NCI-H1417 (cell line): ENCODE measurements at places on chromosomes 1 and 21.

GRCh38 chr1:201149400-201149799 is 4.9 kb downstream of the TMEM9 start:
- no peak for DNase-seq

DNA sequence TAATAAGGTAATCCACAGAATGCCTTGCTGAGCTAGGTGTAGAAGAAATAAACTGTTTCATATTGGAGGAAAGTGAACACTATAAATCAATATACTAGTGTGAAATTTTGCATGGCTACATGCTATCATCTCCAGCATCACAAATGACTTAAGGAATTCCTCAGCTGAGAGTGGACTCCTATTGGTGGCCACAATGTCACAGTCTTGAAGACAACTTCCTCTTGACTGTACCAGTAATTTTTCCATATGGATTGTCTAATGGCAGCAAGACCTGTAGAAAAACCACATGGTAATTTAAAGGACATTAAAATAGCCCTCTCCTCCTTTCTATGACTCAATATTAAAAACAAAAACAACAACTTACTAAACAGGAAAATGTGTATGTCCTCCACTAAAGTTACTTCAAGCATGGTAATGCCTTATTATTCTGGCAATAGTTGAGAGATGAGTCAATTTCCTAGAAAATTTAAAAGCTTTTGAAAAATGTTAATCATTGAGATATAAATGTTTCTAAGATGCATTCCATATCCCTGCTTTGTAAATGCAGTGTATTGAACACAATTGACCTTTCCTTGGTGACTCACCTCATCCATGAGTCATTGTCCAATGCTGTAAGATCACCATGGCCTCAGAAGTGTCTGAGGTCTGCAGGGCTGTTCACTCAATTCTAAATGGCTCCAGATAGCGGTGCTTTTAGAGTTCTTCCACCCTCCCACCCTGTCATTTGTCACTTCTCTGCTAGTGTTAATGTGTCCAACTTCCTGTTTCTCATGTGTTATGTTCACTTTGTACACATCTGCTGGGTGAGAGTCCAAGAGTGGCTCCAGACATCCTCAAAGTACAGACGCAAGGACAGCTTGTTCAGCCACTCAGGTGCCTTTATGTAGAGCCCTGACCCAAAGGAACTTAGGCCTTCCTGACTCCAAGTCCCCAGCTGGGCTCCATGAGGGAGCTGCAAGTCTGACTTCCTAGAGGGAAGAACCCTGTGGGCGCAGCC is 32.8 kb upstream of the DNASE2B start:
- DNase-seq: no peak

DNA sequence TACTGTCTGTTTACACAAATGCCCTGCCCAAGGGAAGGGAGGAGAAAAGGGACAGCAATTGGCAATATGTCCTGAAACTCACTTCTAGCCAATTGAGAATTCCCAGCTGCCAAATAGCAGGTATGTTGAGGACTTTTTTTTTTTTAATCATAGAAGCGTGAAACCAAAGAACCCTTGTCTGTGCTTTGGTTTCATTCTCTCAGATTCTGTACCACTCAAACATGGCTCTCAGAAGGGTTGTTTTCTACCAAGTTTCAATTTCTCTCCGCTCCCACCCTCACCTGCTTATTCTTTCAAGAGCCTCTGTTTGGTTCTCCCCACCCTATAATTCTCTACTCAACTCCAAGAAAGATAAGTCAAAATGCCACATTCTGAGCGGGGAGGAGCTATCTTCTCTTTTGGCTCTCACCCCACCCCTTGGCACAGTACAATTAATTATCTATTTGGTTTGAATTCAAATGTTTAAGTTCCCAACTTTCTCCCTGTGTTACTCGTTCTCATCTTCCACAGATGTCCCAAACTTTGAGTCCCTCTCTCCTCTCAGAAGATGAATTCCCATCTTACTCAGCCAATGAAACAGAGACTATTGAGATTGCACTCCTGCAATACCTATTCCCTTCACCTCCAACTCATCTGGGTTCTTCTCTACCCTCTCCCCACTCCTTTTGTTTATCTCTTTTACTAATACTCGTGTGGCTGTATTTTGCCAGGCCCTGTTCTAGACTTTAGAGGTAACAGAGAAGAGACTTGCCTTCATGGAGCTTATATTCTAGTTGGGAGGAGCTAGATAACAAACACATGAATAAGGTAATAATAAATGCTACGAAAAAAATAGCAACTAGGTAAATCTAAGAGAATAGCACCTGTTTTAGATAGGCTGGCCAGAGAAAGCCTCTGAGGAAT is 3.9 kb upstream of the TP53BP2 start:
- peak; percentile 60 for DNase-seq

DNA sequence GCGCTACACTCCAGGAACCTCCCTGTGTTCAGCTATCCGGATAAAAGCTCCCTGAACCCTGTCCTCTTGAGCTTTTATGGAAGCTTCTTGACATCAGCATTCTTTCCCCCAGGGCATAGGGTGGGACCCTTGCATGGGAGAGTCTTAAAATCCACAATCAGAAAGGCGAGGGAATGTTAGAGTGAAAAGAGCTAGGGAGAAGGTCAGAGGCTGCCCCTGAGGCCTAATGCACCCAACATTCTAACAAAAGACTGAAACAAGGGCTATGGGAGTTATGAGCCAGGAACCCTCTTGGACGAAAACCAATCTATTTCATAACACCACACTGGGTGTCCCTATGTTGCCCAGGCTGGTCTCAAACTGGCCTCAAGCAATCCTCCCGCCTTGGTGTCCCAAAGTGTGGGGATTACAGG is 36.7 kb downstream of the NEK2 start:
- DNase-seq: no peak

GRCh38 chr1:223016381-223016780 is 126.7 kb downstream of the TLR5 start:
- DNase-seq: no peak

DNA sequence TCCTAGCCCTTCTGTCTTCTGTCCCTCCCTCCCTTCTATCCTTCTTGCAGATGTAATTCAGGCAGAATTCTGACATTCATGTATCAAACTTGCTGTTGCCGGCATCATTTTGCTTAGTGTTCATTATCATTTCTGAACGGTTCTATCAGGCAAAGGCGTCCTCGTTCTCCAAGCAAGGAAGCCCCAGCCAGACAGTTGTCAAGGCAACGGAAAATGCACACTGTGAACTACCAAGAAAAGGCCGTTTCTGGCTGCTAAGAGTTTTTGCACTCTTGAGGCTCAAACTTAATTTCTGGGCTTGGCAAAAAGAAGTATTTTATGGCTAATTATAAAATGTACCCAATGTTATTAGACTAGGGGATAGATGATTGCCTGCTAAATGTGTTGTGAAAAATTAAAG is 164.7 kb upstream of the KCNJ15 start:
- DNase-seq: no peak

- DNase-seq: no peak
These were observed 127.9 kb downstream of the CSMD2 start for GRCh38 chr1:34037109-34037508.

DNA sequence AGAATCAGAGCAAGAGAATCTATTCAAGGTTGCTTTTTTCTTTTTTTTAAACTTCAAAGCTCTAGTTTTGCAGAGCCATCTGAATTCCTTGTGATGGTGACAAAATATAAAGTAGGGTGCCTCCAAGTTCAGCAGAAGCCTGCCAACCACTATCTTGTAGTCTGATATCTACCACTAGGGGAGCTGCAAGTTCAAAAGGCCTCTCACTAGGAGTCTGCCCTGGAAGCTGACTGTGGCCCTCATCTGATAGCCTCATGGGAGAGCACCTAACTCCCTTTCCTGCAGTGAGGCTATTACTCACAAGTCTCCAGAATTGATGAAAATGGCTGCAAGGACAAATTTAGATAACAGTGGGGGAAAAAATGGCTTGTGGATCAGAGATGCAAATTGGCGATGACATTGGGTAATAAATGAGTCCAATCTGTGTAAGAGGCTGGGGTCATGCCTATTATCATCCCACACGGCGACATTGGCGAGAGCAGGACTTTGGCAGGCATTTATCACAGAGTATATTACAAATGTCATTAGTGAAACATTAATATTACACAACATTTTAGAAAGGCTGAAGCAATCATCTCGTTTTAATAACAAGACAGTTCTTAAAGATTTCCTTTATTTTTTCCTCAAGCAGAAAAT is 10.7 kb upstream of the ZP4 start:
- DNase-seq: no peak

- no peak for DNase-seq
These were observed 26.1 kb downstream of the CACNA1S start for GRCh38 chr1:201085902-201086735.

DNA sequence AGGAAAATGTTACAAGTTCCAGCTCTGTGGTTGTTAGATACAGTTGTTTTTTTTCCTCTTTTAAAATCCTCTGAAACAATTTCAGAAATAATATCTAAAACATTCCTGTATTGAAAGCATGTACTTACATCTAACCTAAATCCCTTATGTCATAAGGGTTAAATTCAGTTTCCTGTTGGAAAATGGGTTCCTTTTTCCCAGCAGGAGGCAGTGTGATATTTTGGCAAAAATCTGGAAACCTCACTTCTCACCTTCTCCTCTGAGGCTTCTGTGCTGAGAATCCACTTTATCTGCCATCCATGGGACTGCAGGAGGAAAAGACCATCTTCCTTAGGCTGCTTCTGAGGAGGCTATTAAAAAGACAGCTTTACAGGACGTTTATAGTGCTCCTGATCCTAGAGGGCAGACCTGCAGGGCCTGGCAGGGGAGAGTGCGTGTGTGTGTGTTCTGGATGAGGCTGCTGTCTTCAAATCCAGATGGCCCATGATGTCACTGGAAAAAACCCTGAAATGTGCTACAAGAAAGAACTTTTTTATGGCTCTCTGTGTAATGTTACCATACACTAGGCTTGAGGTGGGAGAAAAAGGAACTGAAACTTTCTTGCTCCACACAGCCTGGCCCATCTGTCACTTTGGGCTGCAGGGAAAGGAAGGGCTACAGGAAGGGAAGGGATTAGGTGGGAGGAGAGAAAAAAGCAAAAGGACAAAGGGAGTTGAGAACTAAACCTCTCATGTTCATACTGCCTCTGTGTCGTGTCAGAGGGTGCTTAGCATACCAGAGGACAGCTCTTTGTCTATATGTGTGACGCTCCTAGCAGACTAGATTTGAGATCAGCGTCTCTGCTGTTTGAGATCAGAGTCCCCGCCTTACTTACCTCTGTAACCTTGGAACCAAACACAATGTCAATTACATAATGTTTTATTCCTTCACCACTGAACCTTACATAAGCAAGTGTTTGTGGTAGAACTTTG is 379.2 kb upstream of the SPAG17 start:
- DNase-seq: no peak

DNA sequence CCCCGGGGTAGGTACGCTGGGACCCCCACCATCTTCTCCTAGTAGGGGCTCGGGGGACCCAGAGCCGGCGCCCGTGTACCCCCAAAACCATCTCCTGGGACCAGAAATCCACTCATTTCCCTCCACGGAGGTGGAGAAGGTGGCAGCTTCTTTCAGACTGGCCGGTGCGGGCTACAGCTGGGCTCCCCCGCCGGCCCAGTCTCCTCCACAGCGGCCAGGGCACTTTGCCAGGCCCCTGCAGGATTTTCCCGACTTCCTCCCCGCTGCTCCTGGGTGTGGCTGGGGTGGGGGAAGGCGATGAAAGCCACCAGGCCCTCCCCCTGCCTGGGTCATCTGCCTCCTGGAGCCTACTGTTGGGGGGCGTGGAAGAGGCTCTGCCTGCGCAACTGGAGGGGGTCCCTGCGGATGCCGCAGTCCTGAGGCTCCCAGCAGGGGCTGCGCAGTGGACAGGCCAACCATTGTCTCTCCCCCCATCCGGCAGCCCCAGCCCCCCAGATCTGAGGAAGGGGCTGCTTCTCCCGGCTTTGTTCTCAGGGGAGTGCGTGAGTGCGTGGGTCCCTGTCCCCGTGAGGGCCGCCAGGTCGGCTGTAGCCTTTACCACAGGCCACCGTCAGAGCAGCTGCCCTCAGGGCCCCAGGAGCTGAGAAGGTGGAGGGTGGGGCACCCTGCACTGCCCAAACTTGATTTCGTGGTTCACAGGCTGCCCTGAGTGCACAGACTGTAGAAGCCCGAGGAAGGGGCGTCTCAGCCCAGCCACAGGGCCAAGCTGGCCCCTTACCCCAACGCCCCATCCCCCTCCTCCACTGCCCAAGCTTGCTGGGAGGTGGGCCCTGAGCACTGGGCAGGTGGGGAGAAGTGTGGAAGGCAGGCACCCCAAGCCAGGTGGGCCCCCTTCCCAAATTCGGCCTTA is 1.3 kb downstream of the AGRN start:
- DNase-seq: peak; percentile 49

GRCh38 chr1:221783936-221784335 is 42.0 kb upstream of the DUSP10 start:
- no peak for DNase-seq

GRCh38 chr1:150487763-150488115 is 520 bp downstream of the TARS2 start:
- DNase-seq: no peak

GRCh38 chr1:223831755-223832636 is 13.8 kb downstream of the TP53BP2 start:
- DNase-seq: no peak

- DNase-seq: peak; percentile 44
These were observed 28.7 kb downstream of the RSPH1 start for GRCh38 chr21:42467140-42467983.

DNA sequence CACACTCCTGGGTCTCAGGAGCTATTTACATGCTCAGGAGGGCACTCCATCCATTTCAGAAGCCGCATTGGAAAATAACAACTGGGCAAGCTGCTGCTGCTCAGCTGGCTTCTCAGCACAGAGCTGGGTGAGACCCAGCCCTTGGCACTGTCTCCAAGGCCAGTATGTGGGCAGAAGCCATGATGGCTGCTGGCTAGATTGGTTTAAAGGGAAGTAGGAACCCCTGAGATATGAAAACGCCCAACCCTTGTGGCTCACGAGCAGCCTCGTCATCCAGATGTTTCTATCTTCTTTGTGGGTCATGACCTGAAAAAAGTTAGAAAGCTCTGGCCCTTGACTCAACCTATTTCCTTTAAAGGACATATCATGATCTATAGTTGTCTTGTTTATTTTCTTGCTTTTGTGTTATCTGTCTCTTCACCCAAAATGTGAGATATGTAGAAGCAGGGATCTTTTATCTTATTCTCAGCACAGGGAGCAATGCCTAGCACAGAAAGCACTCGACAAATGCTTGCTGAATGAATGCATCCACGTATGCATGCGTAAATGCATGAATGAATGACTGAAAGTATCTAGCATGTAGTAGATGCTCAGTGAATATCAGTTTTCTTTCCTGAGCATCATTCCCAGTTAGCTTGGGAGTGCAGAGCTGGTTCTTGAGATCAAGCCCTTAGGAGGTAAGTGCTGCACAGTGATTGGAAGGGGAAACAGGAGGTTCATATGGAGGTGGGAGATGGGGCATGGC is 11.6 kb downstream of the MYBPH start:
- DNase-seq: no peak
